ENCODE measurements at places on chromosomes 16 and 17.

DNA sequence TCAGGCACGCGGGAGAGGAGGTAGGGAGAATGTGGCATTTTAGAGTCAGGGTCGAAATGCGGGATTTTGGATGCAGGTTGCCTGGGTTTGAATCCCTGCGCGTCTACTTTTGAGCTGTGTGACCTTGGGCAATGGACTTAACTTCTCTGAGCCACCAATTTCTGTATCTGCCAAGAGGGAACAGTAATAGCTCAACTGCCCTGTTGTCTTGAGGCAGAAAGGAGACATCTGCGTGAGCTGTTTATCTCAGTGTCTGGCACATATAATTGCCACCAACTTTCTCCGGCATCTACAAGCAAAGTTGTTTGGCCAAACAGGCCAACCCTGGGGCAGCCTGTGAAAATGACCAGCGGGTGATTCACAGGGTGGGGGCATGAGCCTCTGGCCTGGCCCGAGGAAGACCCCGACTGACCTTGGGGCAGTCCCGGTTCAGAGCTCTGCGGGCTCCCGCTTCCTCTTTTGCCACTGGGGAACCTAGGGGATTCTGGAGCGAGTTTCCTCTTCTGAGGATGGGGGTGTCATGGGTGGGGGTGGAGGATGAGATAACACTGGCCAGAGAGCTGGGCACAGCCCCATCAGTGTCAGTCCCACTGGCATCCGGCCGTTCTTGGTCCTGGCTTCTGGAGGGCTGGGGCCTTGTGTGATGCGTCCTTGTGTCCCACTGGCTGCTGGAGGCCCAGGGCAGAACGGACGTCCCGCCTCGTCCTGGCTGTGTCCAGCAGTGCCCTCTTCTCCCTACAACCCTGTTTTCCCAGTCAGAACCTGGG, 1.3 kb downstream of the SNN start:
- DNase-seq = no peak

DNA sequence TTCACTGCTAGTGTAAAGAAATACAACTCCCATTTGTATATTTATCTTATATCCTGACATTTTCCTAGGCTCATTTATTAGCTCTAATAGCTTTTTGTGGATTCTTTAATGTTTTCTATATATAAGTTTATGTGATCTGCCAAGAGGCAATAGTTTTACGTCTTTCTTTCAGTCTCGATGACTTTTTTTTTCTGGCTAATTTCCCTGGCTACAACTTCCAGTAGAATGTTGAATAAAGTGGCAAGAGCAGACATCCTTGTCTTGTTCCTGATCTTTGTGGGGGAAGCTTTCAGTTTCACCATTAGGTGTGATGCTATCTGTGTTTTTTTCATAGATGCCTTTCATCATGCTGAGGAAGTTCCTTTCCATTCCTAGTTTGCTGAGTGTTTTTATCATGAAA, 43.9 kb upstream of the ABCA3 start:
- no peak for DNase-seq

DNA sequence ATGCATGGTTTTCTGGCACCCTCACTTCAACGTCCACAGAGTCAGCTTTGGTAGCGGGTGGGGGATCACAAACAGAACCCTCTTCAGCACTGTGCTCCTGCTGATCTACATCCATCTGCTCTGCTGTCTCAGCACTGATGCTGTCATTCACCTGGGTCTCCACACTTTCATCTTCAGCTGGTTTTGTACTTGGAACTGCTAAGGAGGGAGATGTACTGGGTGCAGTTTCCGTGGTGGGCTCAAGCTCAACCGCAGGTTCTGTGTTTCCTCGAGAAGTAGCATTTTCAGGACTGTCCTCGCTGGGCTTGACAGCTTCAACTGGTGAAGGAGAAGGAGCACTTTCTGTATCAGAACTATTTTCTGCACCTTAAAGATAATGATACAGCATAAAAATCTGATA, 101.8 kb downstream of the TTC19 start:
- DNase-seq = no peak

DNA sequence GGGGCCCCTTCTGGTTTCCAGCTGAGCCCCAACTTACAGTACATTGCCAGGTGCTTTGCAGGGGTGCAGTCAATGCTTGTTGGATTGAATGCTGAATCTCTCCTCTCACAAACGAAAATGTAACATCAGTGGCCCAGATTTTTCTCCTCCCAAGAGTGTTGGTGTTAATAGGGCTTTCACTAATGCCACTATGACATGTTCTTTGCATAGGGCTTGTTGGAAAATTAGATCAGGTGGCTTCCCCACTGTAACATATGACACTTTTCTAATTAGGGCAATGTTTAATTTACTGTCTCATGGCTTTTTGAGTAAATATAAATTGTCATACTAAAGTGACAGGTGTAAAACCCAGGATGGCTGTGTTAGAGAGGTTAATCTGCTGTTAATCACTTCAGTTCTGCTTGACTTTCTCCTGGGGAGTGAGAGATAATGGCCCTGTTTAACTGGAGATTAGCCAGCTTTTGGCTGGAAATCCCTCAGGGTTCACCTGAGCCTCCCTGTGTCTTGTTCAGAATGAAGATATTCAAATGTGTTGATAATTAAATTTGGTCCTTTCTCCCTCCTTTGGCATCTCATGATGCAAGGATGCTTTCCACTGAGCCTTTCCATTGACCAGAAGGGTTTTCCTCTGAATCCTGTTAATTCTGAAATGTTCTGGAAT, 502.3 kb downstream of the RBFOX1 start:
- no peak for DNase-seq

GRCh38 chr17:21199311-21199710, 14.7 kb downstream of the TMEM11 start:
- DNase-seq = no peak

DNA sequence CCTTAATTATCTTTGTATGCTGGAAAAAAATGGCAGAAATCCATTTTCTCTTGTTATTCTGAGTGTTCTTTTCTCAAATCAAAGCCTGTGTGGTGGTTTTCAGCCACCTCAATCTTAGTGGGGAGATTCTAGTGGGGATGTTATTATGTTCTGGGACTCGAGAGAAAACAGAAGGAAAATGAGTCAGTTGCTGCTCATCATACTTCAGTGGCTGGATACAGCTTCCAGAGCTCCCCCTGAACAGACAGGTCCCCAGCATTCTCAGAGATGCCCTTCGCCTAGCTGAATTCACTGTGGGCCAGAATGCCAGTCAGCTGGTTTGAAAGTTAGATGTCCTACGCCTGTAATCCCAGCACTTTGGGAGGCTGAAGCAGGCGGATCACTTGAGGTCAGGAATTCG, 8.5 kb downstream of the ST6GALNAC1 start:
- no peak for DNase-seq

GRCh38 chr16:51030516-51030915, 120.6 kb downstream of the SALL1 start:
- no peak for DNase-seq

DNA sequence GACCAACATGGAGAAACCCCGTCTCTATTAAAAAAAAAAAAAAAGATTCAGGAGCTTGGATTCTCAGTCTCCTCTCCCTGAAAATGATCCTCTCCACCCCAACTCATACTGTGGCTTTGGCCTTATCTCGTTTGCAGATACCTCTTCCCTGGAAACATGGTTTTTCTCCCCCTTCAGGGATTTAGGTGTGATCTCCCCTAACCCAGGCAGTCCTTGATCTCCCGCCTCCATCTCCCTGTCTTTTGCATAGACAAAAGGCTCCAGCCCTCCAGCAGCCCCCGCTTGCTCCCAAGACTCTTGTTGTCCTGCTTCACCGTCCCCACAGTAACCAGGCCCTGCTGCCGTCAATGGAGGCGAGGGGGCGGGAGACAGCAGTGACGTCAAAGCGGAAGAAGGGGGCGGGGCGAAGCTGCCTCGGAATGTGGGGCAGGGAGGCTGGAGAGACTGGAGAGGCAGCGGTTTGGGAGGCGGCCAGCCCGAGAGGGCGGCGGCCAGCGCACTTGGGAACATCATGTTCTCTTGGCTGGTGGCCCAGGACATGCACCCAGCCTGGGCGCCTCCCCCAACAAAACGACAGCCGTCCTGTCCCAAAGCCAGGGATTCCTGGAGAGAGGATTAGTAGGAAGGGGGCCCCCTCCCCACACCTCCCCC, 1.9 kb upstream of the PER1 start:
- DNase-seq = peak; percentile 67

GRCh38 chr17:3964203-3965117, at the start of gene ATP2A3:
ATP2A3 (minus strand) TSS chr17:3964437; CDS start chr17:3964291, 146 bp downstream.
- peak; percentile 32 for DNase-seq

DNA sequence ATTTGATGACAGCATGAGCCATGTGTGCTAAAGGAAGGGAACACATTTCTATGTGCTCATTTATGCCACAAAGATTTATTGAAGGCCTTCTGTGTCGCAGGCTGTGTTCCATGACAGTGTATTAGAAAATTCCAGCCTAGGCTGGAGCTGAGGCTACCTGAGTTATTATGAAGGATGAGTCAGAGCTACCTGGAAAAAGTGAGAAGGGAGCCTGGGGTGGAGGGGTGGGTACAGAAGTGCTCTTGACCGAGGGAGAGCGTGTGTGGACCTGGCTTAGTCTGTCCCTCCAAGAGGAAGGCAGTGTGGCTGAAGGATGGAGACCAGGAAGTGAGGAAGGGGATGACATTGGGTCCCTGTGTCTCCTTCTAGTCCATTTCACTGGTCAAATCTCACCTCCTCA, 98.3 kb downstream of the N4BP1 start:
- no peak for DNase-seq

- DNase-seq = no peak
Measured at GRCh38 chr17:18017958-18018357, 21.0 kb downstream of the ATPAF2 start.

DNA sequence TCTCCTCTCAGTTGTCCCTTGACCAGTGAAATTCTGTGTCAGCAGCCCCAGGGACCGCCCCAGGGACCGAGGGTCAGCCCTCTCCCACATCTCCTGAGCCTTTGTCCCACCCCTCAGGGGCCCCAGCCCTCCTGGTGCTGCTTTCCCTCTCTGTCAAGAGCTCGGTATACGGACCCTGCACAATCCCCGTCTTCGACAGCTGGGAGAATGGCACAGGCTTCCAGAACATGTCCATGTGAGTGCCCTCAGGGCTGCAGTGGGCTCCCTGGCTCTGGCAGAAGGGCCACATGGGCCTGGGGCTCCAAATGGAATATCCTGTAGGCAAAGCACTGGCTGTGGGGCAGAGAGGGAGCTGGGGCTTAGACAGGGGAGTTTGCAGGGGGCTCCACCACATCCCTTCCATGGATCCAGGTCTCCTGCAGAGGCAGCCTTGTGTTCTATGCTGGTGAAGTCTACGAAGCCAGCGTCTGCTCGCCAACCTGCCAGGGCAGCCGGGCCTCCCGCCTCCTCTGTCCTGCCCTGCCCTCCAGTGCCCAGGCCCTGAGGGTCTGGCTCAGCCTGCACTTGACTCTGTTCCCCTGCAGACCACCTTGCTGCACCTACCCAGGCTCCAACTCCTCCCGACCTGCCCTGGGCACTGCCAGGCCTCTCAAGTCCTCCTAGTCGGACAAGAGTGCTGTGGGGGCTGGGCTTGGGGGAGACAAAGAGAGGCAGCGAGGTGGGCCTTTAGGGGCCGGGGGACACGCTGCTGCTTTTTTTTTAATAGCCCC, 28.0 kb downstream of the ADGRG5 start:
- no peak for DNase-seq

GRCh38 chr17:8650119-8650499, 19.6 kb upstream of the MYH10 start:
- DNase-seq = no peak

- no peak for DNase-seq
Measured at GRCh38 chr17:622356-622755, 92.3 kb downstream of the VPS53 start.

GRCh38 chr17:41133880-41134735, 6.2 kb downstream of the KRTAP4-6 start:
- DNase-seq = no peak

DNA sequence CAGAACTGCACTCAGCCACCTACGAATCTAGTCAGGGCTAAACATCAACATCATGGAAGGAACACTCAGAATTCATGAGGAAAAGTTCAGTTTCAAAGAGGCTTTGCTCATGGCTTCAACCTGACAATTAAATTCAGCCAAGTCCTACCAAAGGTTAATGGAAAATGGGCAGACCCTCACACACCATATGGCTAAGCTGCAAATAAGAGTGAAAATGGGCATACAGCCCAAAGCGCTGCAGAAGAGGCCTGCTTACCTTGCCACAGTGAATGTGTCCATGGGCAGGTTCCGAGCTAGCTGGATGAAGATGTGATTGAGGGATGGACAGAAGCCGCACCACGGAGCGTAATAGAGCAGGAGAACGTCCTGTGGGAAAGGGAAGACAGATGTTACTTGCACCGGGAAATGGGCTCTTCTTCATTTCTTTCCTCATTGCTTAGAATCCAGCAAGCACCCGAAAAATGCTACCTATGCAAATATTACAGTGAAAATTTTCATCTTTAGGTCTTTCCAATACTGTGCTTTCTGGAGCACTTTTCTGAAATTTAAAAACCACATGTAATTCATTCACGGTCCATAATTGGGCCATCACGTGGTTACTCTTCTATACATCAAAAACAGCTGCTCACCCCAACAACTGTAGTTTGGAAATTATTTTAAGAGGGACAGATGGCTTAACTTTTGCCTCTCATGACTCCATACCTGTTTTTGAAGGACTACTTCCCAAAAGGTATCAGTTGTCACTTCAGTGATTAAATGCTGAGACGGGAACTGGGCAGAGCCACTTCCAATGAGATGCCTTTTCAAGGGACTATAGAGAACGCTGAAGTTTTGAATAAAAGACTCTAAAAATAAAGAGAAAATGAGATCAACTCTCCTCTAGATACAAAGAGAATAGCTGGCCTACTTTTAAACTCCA, 19.6 kb downstream of the SNN start:
- DNase-seq = no peak

- DNase-seq = no peak
Measured at GRCh38 chr16:14193316-14193871, 122.3 kb downstream of the MRTFB start.

DNA sequence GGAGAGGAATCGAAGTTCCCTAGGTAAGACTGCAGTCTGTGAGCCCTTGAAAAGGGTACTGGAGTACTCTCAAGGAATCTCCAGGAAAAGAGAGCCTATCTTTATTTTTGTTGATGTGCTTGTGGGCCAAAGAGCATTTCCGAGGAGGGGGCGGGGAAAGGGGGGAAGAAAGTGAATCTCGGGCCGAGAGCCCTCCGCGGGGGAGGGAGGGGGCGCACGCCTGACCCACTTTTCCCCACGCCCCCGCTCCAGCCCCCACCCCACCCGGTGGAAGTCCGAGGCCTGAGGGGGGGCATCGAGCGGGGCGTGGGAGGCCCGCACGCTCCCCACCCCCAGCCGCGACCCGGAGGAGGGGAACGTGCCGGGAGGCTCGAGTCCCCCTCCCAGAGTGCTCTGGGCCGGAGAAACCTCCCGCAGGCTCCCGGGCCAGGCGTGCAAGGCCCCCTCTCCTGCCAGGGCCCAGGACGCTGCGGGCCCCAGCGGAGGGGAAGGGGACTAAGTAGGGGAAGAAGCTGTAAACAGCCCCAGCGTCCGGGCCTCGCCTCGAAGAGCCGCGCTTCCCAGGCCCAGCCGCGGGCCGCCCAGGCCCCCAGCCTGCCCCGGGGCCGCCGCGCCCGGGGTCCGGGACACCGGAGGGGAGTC, 444 bp downstream of the HELZ start:
- no peak for DNase-seq

- DNase-seq = peak; percentile 28
Measured at GRCh38 chr16:31382485-31383161, 10.5 kb upstream of the ITGAD start.

Data from activated naive CD4-positive, alpha-beta T cell (primary cell).